Peyer's patch (tissue), 4 donors: ENCODE measurements at places on chromosomes 13 and 19. TPM values are rescaled to one million over a fixed set of nuclear protein-coding genes. Genes with fewer than 3 reads are reported as not detected.
A peak's percentile ranks its signal among the peaks of the same experiment; 100 is the strongest.

- peaks cover 10% of the 10 kb centered on the region for H3K4me1 ChIP-seq
- H3K36me3 ChIP-seq = peaks cover 48% of the 10 kb centered on the region
- no peak overlapping the region for H3K27ac ChIP-seq
- no peak overlapping the region for H3K4me3 ChIP-seq
Observed at GRCh38 chr13:29532116-29532515, 63.4 kb downstream of the SLC7A1 start.

- peak within 1 kb of the TSS; percentile 53 for H3K27ac ChIP-seq
- DNase-seq = no peak
- H3K36me3 ChIP-seq = no peaks in the 10 kb centered on the region
- no peaks in the 10 kb centered on the region for H3K27me3 ChIP-seq
- H3K4me3 ChIP-seq = no peak within 1 kb of the TSS
- H3K4me1 ChIP-seq = no peaks in the 10 kb centered on the region
Observed at GRCh38 chr19:12751635-12752034, at the start of gene BEST2. BEST2 (plus strand) TSS chr19:12751791; CDS start chr19:12752593, 802 bp downstream.

- H3K36me3 ChIP-seq = no peaks in the 10 kb centered on the region
- H3K4me3 ChIP-seq = no peak overlapping the region
- no peaks in the 10 kb centered on the region for H3K27me3 ChIP-seq
Observed at GRCh38 chr13:44803390-44803789, 185.9 kb downstream of the NUFIP1 start.

GRCh38 chr19:18016209-18016910, 8.4 kb downstream of the ARRDC2 start:
- H3K27me3 ChIP-seq = no peaks in the 10 kb centered on the region
- no peak for DNase-seq
- H3K4me1 ChIP-seq = peaks cover 13% of the 10 kb centered on the region
- no peak overlapping the region for H3K4me3 ChIP-seq
- no peaks in the 10 kb centered on the region for H3K36me3 ChIP-seq

GRCh38 chr13:48624016-48624415, 29.7 kb upstream of the CYSLTR2 start:
- no peaks in the 10 kb centered on the region for H3K27me3 ChIP-seq
- H3K27ac ChIP-seq = no peak overlapping the region
- no peak overlapping the region for H3K4me3 ChIP-seq
- no peaks in the 10 kb centered on the region for H3K36me3 ChIP-seq
- H3K4me1 ChIP-seq = no peaks in the 10 kb centered on the region

DNA sequence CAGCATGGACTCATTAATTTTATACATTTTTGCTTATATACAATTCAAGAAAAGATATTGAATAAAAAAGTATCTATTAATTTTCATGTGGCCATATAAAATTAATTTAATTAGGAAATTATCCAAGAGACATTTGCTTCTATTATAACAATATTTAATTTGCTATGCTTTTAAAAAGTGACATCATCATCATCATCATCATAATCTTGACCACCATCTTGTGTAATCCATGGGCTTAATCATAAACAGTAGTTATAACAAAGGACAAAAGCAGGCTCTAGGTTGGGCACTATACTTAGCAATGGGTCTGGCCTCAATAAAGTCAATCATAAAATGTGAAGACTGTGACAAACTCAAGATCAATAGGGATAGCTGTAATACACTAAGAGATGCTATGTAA, 1031.6 kb downstream of the SLITRK1 start:
- no peaks in the 10 kb centered on the region for H3K36me3 ChIP-seq
- no peaks in the 10 kb centered on the region for H3K27me3 ChIP-seq
- no peak overlapping the region for H3K4me3 ChIP-seq
- H3K4me1 ChIP-seq = no peaks in the 10 kb centered on the region
- H3K27ac ChIP-seq = no peak overlapping the region
- DNase-seq = no peak

- H3K27me3 ChIP-seq = no peaks in the 10 kb centered on the region
- no peaks in the 10 kb centered on the region for H3K36me3 ChIP-seq
- H3K27ac ChIP-seq = no peak overlapping the region
- no peak for DNase-seq
- no peaks in the 10 kb centered on the region for H3K4me1 ChIP-seq
- no peak overlapping the region for H3K4me3 ChIP-seq
Observed at GRCh38 chr13:27000686-27001085, 170.9 kb downstream of the USP12 start.

Gene MUC16
- not detected for total RNA-seq

Gene ZNF581
- total RNA-seq = 28.9 TPM

Gene COMP
- total RNA-seq = not detected

- no peak overlapping the region for H3K27ac ChIP-seq
- no peaks in the 10 kb centered on the region for H3K36me3 ChIP-seq
- no peaks in the 10 kb centered on the region for H3K27me3 ChIP-seq
- H3K4me1 ChIP-seq = peaks cover 1% of the 10 kb centered on the region
- no peak overlapping the region for H3K4me3 ChIP-seq
Observed at GRCh38 chr19:13974073-13974472, 21.8 kb downstream of the DCAF15 start.

Gene PRTN3
- total RNA-seq = not detected

Gene POLR1G
- total RNA-seq = 2.4 TPM

Gene CERS1
- not detected for total RNA-seq

GRCh38 chr19:13366529-13367143, 139.6 kb downstream of the CACNA1A start:
- DNase-seq = no peak
- H3K27me3 ChIP-seq = no peaks in the 10 kb centered on the region
- H3K36me3 ChIP-seq = no peaks in the 10 kb centered on the region
- no peaks in the 10 kb centered on the region for H3K4me1 ChIP-seq
- H3K4me3 ChIP-seq = no peak overlapping the region

DNA sequence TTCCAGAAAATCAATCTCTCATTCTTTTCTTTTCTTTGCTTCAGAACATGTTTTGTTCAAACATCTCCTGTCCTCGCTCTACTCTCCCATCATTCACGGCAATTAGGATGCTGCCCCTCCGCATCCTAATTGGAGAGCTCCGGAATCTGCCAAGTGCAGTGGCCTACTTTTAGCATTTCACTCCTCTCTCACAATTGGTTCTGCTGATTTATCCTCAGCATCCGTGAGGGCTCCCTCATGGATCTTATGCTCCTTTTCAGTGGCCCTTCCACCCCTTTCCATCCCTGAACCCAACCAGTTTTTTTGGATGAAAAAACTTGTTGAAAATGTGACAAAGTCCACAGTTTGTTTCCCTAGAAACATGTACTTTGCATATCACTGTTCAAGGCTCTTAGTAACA, 22.4 kb downstream of the AMER2 start:
- H3K27me3 ChIP-seq = no peaks in the 10 kb centered on the region
- H3K4me3 ChIP-seq = no peak overlapping the region
- H3K27ac ChIP-seq = no peak overlapping the region
- no peaks in the 10 kb centered on the region for H3K36me3 ChIP-seq
- no peaks in the 10 kb centered on the region for H3K4me1 ChIP-seq

DNA sequence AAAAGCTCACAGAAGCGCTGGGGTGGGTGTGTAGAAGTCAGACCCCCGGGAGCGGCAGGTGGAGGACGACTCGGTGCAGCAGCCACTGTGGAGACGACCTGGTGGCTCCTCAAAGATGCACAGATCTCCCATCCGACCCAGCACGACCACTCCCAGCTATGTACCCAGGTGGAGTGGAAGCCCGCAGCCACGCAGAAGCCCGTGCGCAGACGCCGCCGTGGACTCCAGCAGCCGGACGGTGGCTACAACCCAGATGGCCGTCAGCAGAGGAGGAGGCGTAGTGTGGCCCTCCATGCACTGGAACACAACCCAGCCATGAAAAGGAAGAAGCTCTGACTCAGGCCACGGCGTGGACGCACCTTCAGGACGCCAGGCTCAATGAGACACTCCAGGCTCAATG, 21.7 kb downstream of the CSNK1G2 start:
- DNase-seq = no peak
- no peak overlapping the region for H3K27ac ChIP-seq
- no peaks in the 10 kb centered on the region for H3K4me1 ChIP-seq
- H3K4me3 ChIP-seq = no peak overlapping the region

DNA sequence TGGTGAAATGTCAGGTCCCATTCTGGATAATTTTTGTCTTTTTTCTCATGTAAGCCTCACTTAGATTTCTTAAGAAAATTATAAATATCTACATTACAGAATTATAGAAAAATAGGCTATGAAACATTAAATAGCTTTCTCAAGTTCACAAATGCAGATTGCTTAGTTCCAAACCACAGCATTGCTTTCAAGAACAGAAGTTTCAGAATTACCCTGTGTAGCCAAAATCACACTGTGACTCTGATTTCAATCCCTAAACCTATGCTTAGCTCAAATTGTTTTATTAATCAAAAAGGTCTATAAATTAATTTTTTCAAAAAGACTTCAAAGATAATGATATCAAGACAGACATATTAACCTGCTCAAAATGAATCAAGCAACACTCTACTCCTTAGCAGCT, 881.2 kb upstream of the PCDH20 start:
- H3K27me3 ChIP-seq = no peaks in the 10 kb centered on the region
- H3K4me1 ChIP-seq = no peaks in the 10 kb centered on the region
- H3K27ac ChIP-seq = no peak overlapping the region
- DNase-seq = no peak
- H3K36me3 ChIP-seq = no peaks in the 10 kb centered on the region

Gene PLVAP
- 12.6 TPM for total RNA-seq

DNA sequence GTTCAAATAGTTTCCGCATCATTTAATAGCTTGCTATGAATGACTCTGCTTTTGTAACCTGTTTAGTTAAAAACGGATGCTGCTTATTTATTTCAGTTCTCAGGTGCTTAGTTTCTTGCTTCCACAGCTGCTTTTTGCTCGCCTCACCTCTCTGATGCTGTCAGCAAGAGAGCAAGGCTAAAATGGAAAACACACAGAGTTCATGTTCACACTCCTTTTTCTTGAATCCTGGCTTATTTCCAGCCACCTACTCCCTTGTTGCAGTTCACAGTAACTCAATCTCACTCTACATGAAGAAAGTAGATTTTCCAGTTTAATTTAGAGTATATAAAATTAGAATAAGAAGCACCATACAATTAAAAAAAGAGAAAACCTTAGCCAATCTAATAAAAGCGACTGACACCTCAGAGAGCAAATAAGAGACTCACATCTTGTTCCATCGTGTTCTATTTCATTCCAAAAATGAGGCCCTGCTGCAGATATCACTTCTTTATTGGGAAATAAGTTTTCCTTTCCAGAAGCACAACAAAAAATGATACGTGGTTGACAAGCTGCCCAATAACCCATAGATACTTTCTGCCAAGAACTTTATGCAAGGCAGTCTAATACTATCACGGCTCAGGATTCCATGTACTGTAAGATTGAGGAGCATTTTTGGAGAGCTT, 326.1 kb upstream of the SLITRK1 start:
- H3K4me3 ChIP-seq = no peak overlapping the region
- H3K4me1 ChIP-seq = no peaks in the 10 kb centered on the region

GRCh38 chr19:39709026-39709872, 5.0 kb downstream of the LGALS14 start:
- H3K4me3 ChIP-seq = no peak overlapping the region
- H3K36me3 ChIP-seq = no peaks in the 10 kb centered on the region
- H3K27ac ChIP-seq = no peak overlapping the region
- H3K4me1 ChIP-seq = no peaks in the 10 kb centered on the region
- DNase-seq = no peak

DNA sequence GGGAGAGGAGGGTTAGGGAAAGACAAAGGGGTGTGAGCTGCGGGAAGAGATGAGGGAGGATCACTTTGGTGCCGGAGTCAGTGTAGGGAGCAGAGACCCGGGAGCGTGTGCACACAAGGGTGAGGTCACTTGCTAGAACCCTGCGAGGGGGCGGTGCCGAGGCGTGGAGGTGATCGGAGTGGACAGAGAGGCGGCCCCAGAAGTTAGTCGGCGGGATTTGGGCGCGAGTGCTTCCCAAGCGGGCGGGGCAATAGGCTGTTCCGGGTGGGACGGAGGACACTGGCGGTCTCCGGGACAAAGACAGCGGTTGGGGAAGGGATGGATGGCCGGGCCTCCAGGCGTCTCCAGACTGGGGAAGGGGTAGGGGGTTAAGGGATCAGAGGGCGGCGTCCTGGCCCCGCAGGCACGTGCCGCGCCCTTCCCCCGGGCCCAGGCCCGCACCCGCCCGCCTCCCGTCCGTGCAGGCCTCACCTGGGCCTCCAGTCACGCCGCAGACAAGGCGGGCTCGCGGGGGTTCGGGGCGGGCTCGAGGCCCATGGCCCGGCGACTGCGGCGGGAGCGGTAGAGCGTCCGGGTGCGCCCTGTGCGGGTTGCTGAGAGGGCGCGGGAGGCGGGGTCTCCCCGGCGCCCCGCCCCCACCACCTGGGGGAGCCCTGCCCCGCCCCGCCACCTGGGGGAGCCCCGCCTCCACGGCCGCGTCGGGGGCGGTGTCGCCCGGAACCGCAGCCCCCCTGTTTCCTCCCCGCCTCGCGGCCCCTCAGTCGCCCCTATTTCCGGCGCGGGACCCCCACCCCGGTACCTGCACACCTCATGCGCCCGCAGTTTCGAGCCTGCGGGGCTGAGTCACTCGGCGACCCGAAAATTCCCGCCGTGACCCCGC, at the start of gene LPAR2:
Gene LPAR2 (minus strand): TSS at position 600 of the 880 bp plus-strand sequence. CDS start 945 bp downstream, outside the sequence.
- H3K36me3 ChIP-seq = no peaks in the 10 kb centered on the region
- H3K4me1 ChIP-seq = peaks cover 11% of the 10 kb centered on the region
- peak within 1 kb of the TSS; percentile 88 for H3K4me3 ChIP-seq
- peak within 1 kb of the TSS; percentile 81 for H3K27ac ChIP-seq
- DNase-seq = peak; percentile 90

- H3K27me3 ChIP-seq = no peaks in the 10 kb centered on the region
- no peaks in the 10 kb centered on the region for H3K4me1 ChIP-seq
- H3K4me3 ChIP-seq = no peak overlapping the region
- DNase-seq = no peak
Observed at GRCh38 chr19:58196901-58197616, 14.2 kb downstream of the ZNF274 start.

DNA sequence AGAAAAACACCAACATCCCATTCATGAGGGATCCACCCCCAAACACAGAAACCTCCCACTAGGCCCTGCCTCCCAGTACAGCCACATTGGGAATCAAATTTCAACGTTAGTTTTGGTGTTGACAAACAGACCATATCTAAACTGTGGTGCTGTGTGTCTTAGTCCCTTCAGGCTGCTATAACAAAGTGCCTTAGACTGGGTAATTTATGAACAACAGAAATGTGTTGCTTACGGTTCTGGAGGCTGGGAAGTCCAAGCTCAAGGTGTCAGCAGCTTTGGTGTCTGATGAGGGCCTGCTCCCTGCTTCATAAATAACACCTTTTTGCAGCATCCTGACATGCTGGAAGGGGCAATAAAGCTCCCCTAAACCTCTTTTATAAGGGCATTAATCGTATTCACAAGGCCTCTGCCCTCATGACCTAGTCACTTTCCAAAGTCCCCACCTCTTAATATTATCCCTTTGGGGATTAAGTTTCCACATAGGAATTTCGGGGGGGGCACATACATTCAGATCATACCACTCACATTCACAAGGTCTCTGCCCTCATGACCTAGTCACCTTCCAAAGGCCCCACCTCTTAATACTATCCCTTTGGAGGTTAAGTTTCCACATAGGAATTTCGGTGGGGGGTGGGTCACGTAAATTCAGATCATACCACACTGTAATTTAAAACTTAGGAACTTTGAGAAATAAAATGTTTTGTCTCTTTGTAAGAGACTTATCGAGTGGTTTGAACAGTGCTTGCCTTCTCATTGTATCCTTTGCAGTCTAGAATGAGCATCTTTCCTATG, 27.5 kb downstream of the ZNF507 start:
- H3K4me3 ChIP-seq = no peak overlapping the region
- peak overlapping the region; percentile 73 for H3K27ac ChIP-seq
- H3K36me3 ChIP-seq = no peaks in the 10 kb centered on the region
- peaks cover 15% of the 10 kb centered on the region for H3K4me1 ChIP-seq
